ENCODE measurements at places on chromosomes 4 and X.

DNA sequence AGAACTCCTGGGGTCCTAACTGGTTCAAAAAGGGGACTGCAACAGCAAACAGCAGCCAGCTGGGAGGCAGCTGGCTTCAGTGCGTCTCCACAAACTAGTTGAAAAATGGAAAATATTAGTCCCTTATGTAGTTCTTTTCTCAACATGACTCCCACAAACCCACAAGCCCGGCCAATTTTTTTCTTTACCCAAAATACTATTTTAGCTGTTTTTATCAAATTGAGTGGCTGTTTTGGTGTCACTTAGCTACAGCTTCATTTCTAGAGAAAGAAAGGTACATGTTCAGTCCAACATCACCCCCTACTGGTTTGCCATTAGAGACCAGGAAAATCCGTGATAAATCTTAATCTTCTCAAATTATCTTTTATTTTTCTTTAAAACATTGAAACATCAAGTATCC lies 97.2 kb downstream of the GUCY2F start:
- no peak for DNase-seq

- no peak for DNase-seq
Measured at GRCh38 chrX:15882704-15883539, 28.3 kb upstream of the AP1S2 start.

- DNase-seq: no peak
Measured at GRCh38 chr4:121614101-121614500, 82.7 kb downstream of the ANXA5 start.

DNA sequence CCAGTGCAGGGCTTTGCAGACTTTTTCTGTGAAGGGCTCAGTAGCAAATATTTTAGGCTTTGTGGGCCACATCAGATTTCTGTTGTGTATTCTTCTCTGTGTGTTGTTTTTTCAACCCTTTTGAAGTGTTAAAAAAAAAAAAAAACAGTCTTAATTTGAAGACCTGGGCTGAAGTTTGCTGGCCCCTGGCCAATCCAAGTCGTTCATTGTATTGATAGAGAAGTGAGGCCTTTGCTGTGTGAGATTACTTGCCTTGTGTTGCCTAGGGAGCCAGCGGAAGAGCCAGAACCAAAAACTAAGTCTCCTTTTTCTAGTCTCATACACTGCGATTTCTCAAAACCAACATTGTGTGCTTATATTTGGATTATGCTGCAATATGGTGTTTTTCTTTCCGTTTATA lies 46.9 kb downstream of the MTM1 start:
- no peak for DNase-seq

GRCh38 chr4:186079694-186080093 lies 10.7 kb downstream of the TLR3 start:
- DNase-seq: no peak

GRCh38 chrX:50705042-50705441 lies 109.0 kb downstream of the SHROOM4 start:
- no peak for DNase-seq

DNA sequence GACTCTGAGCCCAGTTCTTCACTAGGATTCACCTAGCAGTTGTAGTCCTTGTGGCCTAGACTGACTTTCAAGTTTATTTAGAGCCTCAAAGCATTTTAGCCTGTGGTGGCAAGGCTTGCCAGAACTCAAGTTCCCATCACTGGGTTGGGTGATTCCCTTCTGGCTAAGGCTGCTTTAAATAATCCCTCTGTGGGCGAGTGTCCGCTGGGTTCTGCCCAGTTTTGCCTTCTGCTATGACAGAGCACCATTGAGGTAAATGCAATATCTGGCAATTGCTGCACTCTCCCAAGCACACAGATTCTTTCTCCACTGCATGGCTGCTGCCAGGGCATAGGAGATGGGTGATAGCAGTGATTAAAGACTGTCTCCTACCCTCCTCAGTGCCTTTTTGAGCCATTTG lies 90.8 kb upstream of the RLIM start:
- no peak for DNase-seq

GRCh38 chrX:154008521-154008920 lies 11.2 kb downstream of the IRAK1 start:
- no peak for DNase-seq

DNA sequence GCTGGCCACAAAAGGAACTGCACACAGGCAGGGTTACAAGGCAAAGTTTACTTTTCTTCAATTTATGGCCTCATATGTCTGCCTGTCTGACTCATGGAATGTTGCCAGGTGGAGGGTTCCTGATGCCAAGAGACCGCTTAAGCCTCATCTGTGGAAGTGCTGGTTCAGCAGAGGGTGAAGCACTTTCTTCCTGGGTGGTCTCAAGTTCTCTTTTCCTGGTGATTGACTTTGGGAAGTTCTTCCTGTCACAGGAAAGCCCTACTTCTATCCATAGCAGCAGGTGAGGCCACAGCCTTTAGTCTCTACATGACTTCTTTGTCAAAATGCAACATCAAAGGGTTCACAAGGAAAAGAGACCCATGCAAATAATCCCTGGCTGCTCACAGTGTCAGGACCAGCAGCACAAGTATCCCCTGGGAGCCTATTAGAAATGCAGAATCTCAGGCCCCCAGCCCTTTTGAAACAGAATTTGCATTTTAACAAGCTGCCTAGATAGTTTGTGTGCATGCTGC lies 81.4 kb upstream of the IGFBP7 start:
- DNase-seq: no peak

DNA sequence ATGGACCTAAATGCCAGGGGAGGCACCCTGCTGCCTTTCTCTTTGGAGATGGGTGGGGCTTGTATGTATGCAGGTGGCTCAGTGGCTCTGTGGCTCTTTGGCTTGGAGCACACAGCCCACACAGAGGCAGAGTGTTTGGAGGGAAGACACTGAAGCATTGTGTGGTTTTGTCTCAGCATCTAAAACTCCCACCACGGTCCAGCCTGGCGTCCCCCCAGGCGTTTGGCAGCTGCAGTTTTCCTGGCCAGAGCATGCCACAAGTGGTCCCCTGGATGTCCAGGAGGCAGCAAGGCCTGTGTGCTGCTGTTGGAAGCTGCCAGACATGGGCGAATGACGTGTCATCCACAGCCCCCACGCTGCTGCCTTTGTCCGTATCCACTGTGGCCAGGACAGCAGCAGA lies 32.2 kb upstream of the PSAPL1 start:
- no peak for DNase-seq

DNA sequence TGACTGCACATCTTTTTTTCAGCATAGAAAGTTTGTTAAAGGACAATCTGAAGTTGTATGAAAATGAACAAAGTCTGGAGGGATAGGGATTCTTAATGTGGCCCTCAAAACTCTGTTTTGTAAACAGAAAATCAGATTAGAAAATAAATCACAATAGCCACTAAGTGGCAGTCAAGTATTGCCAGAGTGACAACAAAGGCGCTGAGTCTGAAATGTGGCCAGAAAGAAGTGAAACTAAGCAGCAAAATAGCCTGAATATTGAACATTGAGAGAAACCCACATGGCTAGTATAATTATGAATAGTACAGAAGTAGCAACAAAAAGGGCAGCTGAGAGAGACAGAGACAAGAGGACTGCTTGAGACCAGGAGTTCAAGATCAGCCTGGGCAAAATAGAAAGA lies 81.1 kb upstream of the CT45A1 start:
- no peak for DNase-seq

- DNase-seq: no peak
Measured at GRCh38 chr4:111519683-111520082, 625.6 kb upstream of the FAM241A start.

Measured in suprapubic skin (tissue), 4 donors.